ELR (cell line): ENCODE measurements at places on chromosomes 1 and 21.

DNA sequence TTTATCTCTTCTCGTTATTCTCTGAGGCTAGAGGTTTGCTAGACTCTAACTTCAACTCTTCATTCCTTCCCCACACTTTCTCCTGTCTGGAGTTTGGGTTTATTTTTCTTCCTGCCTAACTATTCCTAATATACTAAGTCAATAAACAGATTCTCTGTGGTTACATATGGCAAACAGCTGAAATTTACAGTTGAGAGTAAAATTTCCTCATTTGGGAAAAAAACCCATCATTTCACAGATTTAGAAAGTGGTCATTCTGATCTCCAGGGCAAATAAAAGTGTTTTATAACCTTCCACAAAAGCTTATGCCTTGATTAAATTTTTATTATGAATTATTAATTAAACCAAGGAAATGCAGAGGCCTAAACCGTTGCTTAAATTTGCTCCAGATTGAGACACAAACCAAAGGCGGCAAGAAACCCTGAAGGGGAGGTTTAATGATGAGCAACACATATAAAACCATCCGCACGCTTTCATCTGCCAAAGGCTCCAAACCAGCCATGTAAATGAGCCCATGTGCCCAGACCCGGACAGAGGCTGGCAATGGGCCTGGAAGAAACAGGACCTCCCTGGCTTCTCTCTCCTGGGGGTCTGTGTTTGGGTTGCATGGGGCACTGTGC, 201.7 kb upstream of the LMO4 start:
- DNase-seq = no peak

- peak; percentile 61 for DNase-seq
Observed at GRCh38 chr1:230632273-230632873, 9.9 kb upstream of the COG2 start.

DNA sequence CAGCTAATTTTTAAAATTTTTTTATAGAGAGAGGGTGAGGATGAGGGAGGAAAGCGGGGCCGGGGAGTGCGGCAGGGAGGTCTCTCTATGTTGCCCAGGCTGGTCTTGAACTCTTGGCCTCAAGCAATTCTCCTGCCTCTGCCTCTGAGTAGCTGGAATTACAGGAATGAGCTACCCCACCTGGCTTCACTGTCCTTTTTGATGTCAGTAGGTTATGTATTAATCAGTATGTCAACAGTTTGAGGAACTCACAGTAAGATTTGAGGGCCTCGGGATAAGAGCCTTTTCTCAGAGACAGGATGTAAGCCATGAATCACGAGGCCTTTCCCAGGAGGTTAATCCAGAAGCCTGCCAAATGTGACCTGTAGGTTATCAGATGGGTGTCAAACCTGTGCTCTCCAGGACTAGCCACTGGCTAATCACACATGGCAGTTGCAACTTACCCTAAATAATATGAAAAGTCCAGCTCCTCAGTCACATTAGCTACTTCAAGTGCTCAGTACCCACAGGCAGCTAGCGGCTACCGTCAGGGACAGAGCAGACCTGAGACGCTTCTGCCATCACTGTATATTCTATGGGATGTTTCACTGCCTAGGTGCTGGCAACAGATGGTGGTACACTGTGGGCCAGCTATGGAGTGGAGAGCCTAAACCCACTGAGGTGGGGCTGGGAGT, 33.1 kb downstream of the TRIM67 start:
- no peak for DNase-seq

GRCh38 chr1:238088560-238089290, 198.0 kb upstream of the ZP4 start:
- DNase-seq = no peak

- DNase-seq = no peak
Observed at GRCh38 chr1:29057700-29058099, 66.0 kb downstream of the TMEM200B start.
